ENCODE measurements at places on chromosomes 4 and X.

- no peaks in the 10 kb centered on the region for H3K27me3 ChIP-seq
- no peak for DNase-seq
- H3K4me3 ChIP-seq = no peak overlapping the region
- peaks cover 3% of the 10 kb centered on the region for H3K4me1 ChIP-seq
- no peak overlapping the region for H3K27ac ChIP-seq
Observed at GRCh38 chr4:148540622-148541326, 98.6 kb upstream of the NR3C2 start.

GRCh38 chr4:24137671-24138601 is 248.1 kb upstream of the PPARGC1A start:
- no peaks in the 10 kb centered on the region for H3K36me3 ChIP-seq
- no peaks in the 10 kb centered on the region for H3K27me3 ChIP-seq
- no peak overlapping the region for H3K27ac ChIP-seq
- peaks cover 15% of the 10 kb centered on the region for H3K4me1 ChIP-seq

- no peaks in the 10 kb centered on the region for H3K27me3 ChIP-seq
- H3K4me1 ChIP-seq = no peaks in the 10 kb centered on the region
- no peak for DNase-seq
- H3K36me3 ChIP-seq = no peaks in the 10 kb centered on the region
- H3K27ac ChIP-seq = no peak overlapping the region
- no peak overlapping the region for H3K4me3 ChIP-seq
Observed at GRCh38 chr4:40300371-40301162, 34.6 kb upstream of the CHRNA9 start.

- DNase-seq = no peak
- no peaks in the 10 kb centered on the region for H3K27me3 ChIP-seq
- H3K27ac ChIP-seq = no peak overlapping the region
- peaks cover 9% of the 10 kb centered on the region for H3K4me1 ChIP-seq
Observed at GRCh38 chr4:152981278-152981677, 45.2 kb downstream of the FHDC1 start.

GRCh38 chrX:125826080-125826479 is 340.0 kb downstream of the DCAF12L2 start:
- no peaks in the 10 kb centered on the region for H3K27me3 ChIP-seq
- H3K4me1 ChIP-seq = no peaks in the 10 kb centered on the region
- no peak for DNase-seq
- H3K36me3 ChIP-seq = no peaks in the 10 kb centered on the region
- no peak overlapping the region for H3K4me3 ChIP-seq
- H3K27ac ChIP-seq = no peak overlapping the region

- DNase-seq = no peak
- H3K4me1 ChIP-seq = no peaks in the 10 kb centered on the region
- no peak overlapping the region for H3K27ac ChIP-seq
- no peaks in the 10 kb centered on the region for H3K36me3 ChIP-seq
- H3K4me3 ChIP-seq = no peak overlapping the region
Observed at GRCh38 chr4:53306729-53307128, 59.1 kb downstream of the SCFD2 start.

DNA sequence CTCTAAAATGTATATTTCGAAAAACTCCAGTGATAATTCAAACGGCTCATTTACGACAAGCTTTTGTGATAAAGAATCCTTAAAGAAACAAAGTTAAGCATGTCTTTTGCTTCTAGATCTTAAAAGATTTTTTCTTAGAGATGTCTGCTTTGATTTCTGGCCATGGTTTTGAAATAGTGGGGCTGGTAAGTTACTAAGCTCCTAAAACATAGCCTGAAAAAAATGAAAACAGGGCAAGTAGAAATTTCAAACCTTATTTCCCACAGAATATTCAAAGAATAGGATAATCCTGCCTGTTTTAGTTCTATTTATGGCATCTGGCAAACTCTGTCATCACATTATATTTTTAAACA is 318.3 kb downstream of the ARHGAP24 start:
- H3K4me3 ChIP-seq = no peak overlapping the region
- no peak overlapping the region for H3K27ac ChIP-seq
- no peak for DNase-seq
- no peaks in the 10 kb centered on the region for H3K27me3 ChIP-seq

GRCh38 chrX:31969714-31970113 is 897.9 kb upstream of the FTHL17 start:
- no peaks in the 10 kb centered on the region for H3K4me1 ChIP-seq
- H3K27me3 ChIP-seq = no peaks in the 10 kb centered on the region
- DNase-seq = no peak
- H3K27ac ChIP-seq = no peak overlapping the region
- no peak overlapping the region for H3K4me3 ChIP-seq

DNA sequence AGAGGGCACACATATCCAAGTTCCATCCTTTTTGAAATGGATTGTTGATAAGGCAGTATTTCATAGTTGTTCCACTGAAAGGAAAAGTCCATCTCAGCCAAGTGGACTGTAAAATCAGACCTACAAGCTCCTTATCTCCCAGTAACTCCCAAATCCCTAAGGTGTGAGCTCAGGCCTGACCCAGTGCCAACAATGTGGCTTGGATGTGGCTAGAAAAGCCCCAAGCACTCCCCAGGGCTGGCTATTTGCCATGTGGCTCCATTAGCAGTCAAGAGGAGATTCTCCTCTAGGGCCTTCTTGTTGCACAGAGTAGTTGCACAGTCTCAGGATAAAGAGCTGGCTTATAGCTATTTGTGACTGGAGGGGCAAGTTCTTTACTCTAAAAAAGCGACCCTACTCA is 25.0 kb upstream of the DGKK start:
- no peak overlapping the region for H3K27ac ChIP-seq
- no peak for DNase-seq
- no peaks in the 10 kb centered on the region for H3K4me1 ChIP-seq
- no peaks in the 10 kb centered on the region for H3K36me3 ChIP-seq
- H3K4me3 ChIP-seq = no peak overlapping the region

DNA sequence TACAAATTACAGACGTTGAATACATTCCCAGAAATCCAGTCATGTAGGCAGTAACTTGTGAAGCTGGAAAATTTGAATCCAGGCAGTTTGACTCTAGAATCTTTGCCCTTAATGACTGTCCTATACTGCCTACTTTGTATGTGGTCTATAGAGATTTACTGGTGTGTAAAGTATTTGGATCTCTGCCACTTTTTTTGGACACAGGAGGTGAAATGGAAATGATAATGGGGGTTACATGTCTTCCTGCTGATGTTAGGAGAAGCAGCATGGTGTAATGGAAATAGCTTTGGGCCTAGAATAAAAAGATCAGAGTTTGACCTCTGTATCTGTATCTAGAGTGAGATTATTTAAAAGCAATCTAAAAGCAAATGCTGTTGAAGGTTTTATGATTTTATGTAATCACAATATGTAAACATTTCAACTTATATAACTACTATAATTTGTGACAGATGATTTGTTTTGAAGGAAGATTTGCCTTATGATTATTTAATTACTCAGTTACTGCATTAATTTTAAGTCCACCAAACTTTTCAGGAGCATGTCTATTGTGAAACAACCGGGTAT is 3.3 kb downstream of the COL4A5 start:
- H3K4me1 ChIP-seq = no peaks in the 10 kb centered on the region
- H3K27me3 ChIP-seq = no peaks in the 10 kb centered on the region
- no peak overlapping the region for H3K27ac ChIP-seq
- DNase-seq = no peak
- peak overlapping the region; percentile 94 for H3K4me3 ChIP-seq
- H3K36me3 ChIP-seq = peaks cover 12% of the 10 kb centered on the region

DNA sequence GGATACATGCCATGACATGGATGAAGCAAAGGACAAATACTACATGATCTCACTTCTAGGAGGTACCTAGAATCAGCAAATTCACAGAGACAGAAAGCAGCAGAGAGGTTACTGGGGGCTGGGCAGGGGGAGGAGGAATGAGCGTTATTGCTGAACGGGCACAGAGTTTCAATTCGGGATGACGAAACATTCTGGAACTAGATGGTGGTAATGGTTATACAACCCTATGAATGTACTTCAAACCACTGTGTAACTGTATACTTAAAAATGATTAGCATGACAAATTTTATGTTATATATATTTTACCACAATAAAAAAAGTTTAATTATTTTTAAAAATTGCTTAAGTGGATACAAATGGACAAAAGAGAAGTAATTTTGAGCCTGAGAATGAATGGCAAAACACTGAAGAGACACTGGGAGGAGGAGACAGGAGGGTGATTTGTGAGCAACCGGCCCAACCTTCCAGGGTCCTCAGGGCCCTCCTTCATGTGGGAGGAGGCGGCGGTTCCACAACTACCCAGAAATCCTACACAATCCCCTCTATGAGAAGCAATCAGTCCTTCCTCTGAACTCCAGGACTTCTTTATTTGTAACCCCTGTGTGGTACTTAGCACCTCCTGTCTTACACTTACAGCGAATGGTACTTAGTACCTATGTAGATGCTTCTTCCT is 14.1 kb downstream of the ACSL1 start:
- peaks cover 34% of the 10 kb centered on the region for H3K4me1 ChIP-seq
- peak overlapping the region; percentile 4 for H3K4me3 ChIP-seq
- H3K27ac ChIP-seq = no peak overlapping the region
- DNase-seq = no peak

DNA sequence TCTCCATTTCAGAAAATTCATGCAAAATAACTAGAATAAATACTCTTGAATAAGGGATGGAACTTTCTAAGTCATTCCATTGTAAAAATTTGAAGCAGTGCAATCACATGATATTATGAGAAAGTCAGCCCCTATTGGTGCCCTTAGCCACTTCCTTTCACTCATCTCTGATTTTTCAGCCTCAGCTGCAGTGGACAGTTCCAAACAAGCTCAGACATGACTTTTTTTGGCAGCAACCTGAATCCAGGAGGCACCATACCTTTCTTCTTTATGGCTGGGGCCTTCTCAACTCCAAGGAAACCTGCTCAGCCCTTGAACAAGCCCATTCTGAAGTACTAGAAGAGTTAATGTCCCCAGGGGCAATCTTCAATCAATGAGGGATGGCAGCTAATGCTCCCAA is 40.5 kb downstream of the MAPK10 start:
- no peaks in the 10 kb centered on the region for H3K36me3 ChIP-seq
- no peaks in the 10 kb centered on the region for H3K4me1 ChIP-seq
- H3K27ac ChIP-seq = no peak overlapping the region
- no peaks in the 10 kb centered on the region for H3K27me3 ChIP-seq
- H3K4me3 ChIP-seq = no peak overlapping the region

DNA sequence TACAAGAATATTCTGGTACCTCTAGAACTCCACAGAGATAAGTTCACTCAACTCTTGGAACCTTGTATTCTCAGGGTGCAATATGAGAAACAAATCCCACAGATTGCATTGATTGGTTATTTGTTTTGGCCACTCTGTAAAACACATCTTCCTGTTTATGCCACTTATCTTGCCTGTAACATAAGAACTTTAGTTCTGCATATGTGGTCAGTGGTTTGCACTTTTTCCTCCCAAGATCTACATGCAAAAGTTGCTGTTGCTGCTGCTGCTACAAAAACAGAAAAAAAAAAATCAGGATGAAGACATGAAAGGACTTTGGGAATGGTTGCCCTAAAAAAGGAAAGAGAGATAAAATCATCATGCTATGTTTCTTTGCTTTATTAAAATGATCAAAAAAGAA is 9.6 kb downstream of the ODAPH start:
- no peaks in the 10 kb centered on the region for H3K27me3 ChIP-seq
- H3K4me1 ChIP-seq = no peaks in the 10 kb centered on the region
- no peak overlapping the region for H3K4me3 ChIP-seq
- H3K27ac ChIP-seq = no peak overlapping the region
- H3K36me3 ChIP-seq = no peaks in the 10 kb centered on the region

GRCh38 chr4:116982656-116983055 is 102.7 kb downstream of the TRAM1L1 start:
- no peak for DNase-seq
- H3K36me3 ChIP-seq = no peaks in the 10 kb centered on the region
- no peaks in the 10 kb centered on the region for H3K4me1 ChIP-seq
- no peak overlapping the region for H3K4me3 ChIP-seq

Measured in endodermal cell (in vitro differentiated cells).